ENCODE measurements at places on chromosomes 4 and X.

- no peak for DNase-seq
Observed at GRCh38 chr4:151540728-151541388, 131.9 kb downstream of the FHIP1A start.

DNA sequence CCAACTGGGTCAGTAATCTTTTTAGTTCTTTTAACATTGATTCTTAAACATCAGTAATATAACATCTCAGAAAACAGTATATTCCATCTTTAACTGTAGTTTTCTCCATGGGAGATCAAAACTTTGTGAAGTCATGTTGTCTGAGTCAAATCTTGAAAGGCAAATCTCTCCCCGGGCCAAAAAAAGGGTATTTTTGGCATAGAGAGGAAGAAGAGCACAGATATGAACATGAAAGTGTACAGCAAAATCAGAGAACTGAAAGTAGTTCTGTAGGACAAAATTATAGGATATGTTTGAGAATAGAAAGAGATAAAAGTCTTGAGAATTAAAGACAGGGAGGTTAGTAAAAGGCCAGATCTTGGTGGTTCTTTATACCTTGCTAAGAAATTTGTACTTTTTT is 176.4 kb upstream of the GYPA start:
- no peak for DNase-seq

- no peak for DNase-seq
Observed at GRCh38 chr4:6056976-6057766, 38.9 kb upstream of the C4orf50 start.

- DNase-seq = no peak
Observed at GRCh38 chr4:139593091-139593564, 37.1 kb upstream of the SETD7 start.

DNA sequence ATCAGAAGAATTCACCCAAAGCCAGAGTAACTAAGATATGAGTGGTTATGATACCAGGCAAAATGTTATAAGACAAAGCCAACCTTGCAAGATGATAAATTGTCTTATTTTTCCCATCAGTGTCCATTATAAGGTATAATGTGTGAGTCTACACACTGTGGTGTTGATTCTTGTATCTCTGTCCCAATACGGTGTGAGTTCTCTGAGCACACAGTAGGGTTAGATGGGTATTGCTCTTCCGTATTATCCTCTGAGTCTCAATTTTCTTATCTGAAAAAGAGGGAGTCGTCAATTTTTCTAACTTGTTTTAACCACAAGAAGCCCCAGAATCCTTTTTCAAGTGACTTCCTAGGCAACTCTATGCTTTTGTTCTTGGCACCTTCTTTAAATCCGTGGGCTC is 69.9 kb downstream of the HMGB2 start:
- DNase-seq = no peak

DNA sequence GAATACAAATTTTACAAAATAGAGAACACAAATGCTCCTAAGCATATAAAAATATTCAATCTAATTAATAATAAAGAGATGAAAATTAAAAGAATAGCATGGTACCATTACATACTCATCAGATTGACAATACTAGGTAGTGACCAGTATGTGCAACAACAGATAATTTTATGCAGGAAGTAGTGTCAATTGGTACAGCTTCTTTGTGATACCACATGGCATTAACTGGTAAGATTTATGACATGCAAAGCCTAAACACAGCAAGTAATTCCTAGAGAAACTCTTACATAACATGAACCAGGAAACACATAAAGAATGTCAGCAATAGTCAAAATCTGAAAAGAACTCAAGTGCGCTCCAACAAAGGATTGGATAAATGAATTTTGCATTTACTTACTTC is 26.3 kb downstream of the CXCL2 start:
- DNase-seq = no peak

- no peak for DNase-seq
Observed at GRCh38 chrX:19097553-19098283, 24.6 kb downstream of the ADGRG2 start.

DNA sequence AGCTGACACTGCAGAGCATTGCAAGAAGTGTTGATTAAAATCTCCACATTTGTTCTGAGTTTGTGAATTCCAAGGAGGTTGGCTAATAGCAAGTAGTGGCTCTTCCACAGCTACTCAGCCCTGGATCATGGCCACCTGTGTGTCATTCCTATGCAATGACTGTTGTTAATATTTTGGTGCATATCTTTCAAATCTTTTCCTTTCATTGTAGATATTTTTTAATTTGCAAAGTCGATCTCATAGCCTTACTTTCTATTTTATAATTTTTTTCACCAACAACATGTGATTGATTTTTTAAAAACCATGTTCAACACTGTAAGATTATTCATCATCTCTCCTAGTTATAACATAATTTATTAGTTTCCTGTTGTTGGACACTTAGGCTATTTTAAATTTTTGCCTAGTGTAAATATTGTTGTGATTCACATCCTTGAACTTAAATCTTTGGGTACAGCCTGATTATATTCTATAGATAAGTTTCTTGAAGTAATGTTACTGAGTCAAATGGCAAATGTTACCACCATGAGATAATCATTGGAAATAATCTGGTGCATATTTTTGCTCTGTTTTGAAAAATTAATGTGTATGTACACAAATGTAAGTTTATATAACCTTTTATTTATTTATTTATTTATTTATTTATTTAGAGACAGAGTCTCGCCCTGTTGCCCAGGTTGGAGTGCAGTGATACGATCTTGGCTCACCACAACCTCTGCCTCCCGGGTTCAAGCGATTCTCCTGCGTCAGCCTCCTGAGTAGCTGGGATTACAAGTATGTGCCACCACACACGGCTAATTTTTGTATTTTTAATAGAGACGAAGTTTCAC is 17.1 kb upstream of the ARHGAP10 start:
- DNase-seq = no peak

DNA sequence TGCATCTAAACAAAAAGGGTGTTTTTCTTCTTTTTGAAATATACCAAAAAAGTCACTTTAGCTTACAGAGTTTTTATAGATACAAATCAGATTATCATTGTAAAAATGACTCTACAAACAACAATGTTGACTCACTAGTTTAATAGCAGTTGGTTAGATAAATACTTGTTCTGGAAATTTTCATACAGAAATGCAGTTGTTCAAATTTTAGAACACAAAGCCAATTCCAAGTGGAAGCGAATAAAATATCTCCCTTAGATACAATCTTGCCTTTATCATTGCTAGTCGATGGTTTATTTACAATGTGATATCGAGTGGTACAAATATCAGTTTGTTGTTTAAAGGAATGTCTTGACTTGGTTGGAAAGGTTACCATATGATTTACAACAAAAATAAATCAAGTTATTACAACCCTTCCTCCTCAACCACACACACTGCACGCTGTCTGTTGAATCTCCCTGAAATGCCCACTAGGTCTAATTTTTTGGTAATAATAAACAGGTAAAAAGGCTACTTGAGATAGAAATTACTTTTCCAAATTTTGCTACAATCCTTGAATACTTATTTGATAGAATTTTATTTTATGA is 114.8 kb downstream of the CDS1 start:
- no peak for DNase-seq

DNA sequence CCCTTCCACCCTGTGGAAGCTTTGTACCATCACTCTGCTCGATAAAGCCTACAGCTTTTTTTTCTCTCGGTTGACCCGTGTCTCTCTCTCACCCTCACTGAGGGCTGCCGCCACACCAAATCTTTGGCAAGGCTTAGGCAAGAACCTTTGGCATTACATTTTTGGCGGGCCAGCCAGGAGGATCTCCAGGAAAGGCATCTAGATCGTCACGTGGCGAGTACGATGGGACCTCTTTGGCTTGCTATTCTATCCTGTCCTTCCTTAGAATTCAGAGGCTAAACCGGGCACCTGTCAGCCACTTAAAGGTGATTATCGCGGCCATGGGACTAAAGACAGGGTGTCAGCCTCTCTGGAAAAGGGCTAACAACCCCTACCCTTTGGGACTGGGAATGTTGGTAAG is 96.2 kb downstream of the UGT2B28 start:
- no peak for DNase-seq

DNA sequence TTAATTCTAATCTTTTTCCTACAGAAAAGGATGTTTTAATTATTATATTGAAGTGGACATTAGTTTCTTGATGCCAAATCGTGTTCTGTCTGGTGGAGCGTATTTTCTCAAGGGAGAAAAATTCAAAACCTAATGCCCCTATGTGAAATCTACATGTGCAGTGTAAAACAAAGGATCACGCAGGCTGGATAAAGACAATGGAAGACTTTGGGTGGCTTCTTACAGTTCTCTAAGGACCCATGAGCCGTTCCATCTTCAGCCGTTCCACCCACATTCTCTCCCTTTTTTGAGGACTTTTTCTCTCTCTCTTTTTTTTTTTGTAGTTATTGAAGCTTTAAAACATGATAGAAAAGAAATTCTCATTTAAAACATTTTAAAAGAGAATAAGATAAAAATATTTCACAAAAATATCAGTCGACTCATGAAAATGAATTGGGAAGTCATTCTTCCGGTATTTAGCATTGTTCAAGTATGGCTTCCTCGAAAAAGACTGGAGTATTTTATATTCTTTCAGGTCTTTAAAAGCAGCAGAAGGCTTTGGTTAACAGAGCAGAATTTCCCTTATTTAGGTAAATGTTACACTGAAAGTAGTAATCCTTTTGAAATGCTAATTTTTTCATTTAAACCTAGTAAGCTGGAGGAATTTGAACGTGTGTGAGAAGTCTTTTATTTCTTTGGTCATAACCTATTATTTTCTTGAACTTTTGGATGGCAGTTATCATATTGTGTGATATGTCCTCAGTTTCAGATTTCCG is 11.0 kb downstream of the TENM3 start:
- no peak for DNase-seq

GRCh38 chrX:49838374-49838773 is 9.3 kb downstream of the PAGE4 start:
- no peak for DNase-seq

DNA sequence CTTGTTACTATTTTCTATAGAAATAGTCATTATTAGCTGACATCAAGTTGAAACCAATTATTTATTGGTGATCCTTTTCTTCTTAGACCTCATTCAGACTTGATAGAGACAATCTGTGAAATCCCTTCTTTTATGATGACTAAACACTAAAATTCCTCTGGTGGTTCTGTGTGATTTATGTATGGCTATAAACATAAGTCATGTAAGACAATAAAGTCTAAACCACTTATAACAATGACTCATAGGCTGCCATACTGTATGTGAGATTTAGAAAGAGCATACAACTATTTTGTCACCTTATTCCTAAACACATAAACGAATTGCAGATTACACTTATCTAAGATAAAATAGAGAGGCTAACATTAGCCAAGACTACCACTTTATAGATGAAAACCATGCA is 101.1 kb upstream of the PRR32 start:
- DNase-seq = no peak

GRCh38 chrX:153955228-153955732 is 10.8 kb upstream of the RENBP start:
- DNase-seq = no peak

- no peak for DNase-seq
Observed at GRCh38 chr4:181181331-181181730, 1061.9 kb upstream of the TENM3 start.

- DNase-seq = no peak
Observed at GRCh38 chr4:110950731-110951130, 327.9 kb upstream of the PITX2 start.

DNA sequence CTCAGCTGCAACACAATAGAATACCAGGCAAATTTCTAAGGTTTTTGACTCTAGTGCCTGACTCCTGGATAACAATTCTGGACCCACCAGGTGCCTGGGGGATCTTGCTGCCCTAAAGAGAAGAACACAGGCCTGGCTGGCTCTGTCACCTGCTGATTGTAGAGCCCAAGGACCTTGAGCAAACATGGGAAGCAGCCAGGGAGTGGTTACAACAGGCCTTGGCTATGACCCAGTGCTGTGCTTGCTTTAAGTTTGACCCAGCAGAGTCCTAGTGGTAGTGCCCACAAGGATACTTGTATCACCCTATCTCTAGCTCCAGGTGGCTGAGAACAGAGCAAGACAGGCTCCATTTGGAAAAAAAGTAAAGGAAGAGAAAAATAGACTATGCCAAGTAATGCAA is 176.8 kb upstream of the DCAF12L2 start:
- DNase-seq = no peak

Measured in activated B cell treated with CpG ODN at 0.5 μM for 24 hours (primary cell).